ENCODE measurements at places on chromosomes 4 and X. TPM values are rescaled to one million over a fixed set of nuclear protein-coding genes. Genes with fewer than 3 reads are reported as not detected.
A peak's percentile ranks its signal among the peaks of the same experiment; 100 is the strongest.

The HHIP gene
- total RNA-seq = under 0.01 TPM

The PGM2 gene
- total RNA-seq = 20.9 TPM

DNA sequence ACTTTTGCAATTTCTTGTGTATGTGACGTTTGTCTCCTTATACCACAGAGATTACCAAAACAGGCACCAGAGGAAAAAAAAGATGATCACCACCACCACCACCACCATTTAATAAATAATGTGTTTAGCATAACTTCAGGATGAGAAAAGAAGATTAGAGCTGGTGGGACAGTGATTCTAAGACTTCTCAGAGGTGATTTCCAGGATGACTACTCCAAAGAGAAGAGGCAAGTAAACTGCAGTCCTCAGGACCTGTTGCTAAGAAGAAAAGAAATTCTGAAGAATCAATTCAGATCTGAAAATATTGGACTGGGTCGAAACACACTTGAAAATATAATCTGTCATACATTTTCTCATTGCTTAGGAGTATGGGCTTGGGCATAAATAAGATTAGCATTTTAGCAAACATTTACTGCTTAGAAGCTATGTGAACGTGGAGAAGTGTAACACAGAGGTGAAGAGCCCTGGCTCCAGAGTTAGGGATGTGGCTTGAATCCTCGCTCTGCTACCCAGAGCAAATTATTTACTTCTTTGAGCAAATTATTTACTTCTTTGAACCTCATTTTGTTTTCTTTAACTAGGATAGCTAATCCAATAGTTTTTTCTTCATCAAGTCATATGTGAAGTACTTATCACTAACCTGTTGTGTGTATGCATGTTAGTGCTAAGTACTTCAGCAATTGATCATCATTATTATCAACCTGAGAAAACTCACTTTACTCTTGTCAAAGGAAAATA is 10.5 kb upstream of the YTHDC1 start:
- H3K27me3 ChIP-seq = no peaks in the 10 kb centered on the region
- H3K4me3 ChIP-seq = no peak overlapping the region
- H3K27ac ChIP-seq = peak overlapping the region; percentile 83
- no peak for DNase-seq

- no peak overlapping the region for H3K27ac ChIP-seq
- H3K4me1 ChIP-seq = peaks cover 8% of the 10 kb centered on the region
- H3K4me3 ChIP-seq = no peak overlapping the region
- H3K36me3 ChIP-seq = no peaks in the 10 kb centered on the region
- DNase-seq = no peak
- H3K27me3 ChIP-seq = no peaks in the 10 kb centered on the region
These were observed 46.1 kb upstream of the FAM9C start for GRCh38 chrX:13090339-13091110.

DNA sequence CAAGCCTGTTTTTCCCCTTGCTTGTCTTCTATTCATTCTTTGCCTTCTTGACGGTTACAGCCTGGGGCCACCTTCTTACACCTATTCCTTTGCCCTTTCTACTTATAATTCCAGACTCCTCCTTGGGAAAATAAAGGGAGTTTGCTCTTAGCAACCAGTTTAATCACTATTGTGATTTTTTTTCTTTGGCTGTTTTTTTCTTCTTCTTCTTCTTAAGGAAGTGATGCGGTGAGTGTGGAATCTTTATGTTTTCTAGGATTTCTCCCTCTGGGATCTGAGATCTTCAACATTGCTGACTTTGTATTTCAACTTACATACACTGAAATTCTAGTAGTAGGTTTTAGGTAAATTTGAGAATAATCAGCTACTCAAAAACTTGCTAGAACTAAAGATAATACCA is 1.1 kb upstream of the KLHL13 start:
- no peaks in the 10 kb centered on the region for H3K36me3 ChIP-seq
- H3K4me1 ChIP-seq = no peaks in the 10 kb centered on the region
- no peak overlapping the region for H3K27ac ChIP-seq
- H3K27me3 ChIP-seq = 0 out of 2 replicates have a peak, but pooled peaks cover 5% of the 10 kb centered on the region

DNA sequence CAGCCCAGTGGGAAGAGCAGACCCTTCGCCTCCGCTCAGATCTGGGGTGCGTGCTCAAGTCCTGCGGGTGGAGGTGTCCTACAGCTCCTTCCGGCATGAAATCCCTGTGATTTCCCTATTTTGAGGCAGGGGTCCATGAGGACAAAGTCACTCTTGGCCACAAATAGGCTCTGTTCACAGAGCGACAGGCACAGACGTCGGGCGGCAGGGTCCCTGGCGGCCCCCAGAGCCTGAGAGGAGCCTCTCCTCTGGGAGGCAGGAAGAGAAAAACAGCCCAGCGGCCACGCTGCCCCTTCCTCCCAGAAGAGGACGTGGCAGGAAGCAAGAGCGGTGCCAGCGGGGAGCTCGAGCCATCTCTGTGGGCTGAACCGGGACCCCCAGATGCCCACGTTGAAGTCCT is 38.7 kb downstream of the ABLIM2 start:
- H3K27ac ChIP-seq = no peak overlapping the region
- H3K4me1 ChIP-seq = no peaks in the 10 kb centered on the region
- no peak overlapping the region for H3K4me3 ChIP-seq
- no peaks in the 10 kb centered on the region for H3K36me3 ChIP-seq
- DNase-seq = no peak

DNA sequence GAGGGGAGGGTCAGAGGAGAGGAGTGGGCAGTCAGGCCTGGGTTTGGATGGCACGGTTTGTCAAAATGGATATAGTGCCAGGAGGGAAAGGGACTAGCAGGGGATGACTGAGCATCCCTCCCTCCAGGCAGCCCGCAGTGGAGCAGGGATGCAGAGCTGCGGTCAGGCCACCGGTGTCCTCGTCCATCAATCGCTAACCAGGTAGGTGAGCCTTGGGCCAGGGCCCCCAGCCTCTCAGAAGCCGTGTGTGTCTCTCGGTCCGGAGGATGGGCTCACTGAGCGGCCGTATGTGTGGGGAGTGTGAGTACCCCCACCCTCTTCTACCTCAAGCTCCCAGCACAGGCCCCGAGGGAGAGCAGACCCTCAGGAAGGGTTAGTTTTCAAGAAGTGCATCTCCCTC is 538 bp upstream of the CYTL1 start:
- H3K4me1 ChIP-seq = no peaks in the 10 kb centered on the region
- H3K4me3 ChIP-seq = no peak overlapping the region
- no peak for DNase-seq
- peaks cover 38% of the 10 kb centered on the region for H3K27me3 ChIP-seq

DNA sequence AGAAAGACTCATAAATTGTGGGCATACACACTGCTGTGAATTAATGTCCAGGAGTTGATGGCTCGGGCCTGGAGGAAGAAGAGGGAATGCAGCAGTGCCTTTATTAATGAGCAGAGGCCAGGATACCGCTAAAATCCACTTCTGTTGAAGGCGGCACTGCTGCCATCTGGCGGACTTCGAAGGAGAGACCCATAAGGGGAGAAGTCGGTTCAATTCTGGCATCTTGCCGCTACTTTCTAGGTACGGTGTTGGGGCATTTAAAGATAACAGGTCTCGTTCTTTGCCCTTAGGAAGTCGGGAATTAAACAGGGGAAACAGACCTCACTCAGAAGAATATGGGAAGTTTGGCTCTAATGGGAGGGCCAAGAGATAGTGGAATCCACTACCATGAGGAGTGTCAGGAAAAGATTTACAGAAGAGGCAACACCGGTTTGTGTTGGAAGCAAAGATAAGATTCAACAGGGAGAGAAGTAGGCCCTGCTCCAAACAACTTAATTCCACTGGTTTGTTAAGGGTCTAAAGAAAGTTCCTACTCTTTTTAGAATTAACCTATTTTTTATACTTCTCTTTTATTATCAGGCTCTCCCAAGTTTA is 133.6 kb upstream of the GIMD1 start:
- DNase-seq = peak; percentile 35
- H3K36me3 ChIP-seq = no peaks in the 10 kb centered on the region
- H3K4me3 ChIP-seq = no peak overlapping the region

DNA sequence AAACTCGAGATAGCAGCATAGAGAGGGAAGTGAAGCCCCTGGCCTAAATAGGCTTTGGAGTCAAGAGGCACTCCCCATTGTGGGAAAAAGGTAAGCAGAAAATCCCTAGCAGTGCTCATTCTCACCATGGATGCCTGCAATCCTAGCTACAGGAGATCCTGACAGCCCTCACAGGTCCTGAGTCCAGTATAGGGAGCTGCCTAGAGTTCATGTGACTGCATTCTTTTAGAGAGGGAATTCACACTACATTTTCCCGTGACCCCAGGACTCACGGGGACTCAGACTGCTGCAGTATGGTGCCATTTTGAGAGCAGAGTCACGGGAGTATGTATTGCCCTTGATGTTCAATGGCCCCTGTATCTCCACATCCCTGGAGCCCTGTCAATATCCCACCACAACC is 82.4 kb downstream of the MAGED1 start:
- H3K27me3 ChIP-seq = no peaks in the 10 kb centered on the region
- H3K36me3 ChIP-seq = no peaks in the 10 kb centered on the region
- no peak overlapping the region for H3K27ac ChIP-seq
- H3K4me1 ChIP-seq = no peaks in the 10 kb centered on the region

DNA sequence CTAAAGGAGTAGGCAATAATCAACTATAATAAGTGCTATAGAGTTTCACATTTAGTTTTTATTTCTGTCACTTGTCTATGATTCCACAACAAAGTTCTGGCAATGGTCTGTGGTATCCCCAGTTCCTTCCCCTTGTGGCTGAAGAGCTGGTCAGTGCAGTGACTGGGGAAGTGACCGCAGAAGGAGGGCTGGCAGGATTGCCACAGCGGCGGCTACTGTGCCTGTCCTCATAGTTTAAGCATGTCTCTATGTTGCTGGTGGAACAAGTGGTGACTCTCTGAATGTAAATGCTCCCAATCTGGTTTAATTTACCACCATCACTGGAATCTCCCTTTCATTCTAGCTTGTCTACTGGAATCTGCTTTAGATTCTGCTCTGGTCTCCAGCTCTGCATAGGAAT is 170.6 kb upstream of the GK2 start:
- no peak overlapping the region for H3K4me3 ChIP-seq
- H3K27ac ChIP-seq = no peak overlapping the region
- DNase-seq = no peak

GRCh38 chrX:128035318-128035717 is 16.9 kb downstream of the ACTRT1 start:
- H3K36me3 ChIP-seq = no peaks in the 10 kb centered on the region
- H3K4me1 ChIP-seq = no peaks in the 10 kb centered on the region
- DNase-seq = no peak
- H3K4me3 ChIP-seq = no peak overlapping the region

DNA sequence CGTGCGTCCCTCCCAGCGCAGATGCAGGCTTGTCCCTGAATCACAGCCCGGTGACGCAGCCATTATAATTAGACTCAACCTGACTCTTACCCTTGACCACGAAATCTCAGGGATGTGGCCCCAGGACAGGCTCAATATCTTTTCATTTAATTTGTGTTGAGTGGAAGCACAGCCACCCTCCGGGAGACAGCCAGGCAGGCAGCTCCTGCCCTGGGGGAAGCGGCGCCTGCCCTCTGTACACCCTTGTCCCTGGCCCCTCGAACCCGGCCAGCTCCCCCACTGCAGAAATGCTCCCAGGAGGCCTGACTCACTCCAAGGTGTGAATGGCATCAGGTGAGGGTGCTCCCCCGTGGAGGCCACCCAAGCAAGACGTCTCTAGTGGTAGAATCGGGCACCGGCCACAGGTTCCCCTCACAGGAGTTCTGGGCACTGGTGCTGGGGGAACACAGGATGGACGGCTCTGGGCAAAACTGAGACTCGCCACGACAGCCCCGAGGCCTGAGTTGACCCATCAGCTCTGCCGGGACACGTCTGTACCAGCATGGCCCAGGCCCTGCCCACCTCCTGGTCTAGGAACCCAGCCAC is 2.7 kb downstream of the CPLX1 start:
- no peak overlapping the region for H3K27ac ChIP-seq
- H3K27me3 ChIP-seq = peaks cover 55% of the 10 kb centered on the region
- no peak for DNase-seq
- H3K4me1 ChIP-seq = no peaks in the 10 kb centered on the region
- no peak overlapping the region for H3K4me3 ChIP-seq
- no peaks in the 10 kb centered on the region for H3K36me3 ChIP-seq
